GM03348 (cell line): ENCODE measurements at places on chromosomes 3 and 15.

DNA sequence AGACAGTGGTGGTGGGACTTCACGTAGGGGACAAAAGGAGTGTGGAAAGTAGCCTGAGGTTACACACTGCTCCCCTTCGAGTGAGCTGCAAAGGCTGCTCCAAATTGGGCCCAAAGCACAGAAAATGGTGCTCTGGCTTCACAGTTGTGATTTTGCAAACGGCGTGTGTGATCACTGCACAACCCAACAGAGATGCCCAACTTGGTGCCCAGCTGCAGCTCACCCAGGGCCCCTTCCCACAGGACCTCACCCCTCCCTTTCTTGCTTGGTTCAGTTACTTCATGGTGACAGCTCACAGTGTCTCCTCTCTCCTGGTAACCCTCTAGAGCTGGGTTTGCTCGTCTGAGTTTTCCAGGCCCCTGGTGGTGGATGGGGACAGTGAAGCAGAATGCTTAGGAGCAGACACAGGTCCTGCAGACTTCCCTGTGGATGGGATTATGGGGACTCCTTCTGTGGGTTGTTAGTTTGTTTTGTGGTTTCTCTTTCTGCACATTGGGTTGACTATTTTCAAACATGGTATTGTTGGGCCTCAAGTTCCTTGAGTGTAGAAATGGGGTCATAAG, 98.3 kb downstream of the TOP2B start:
- DNase-seq: no peak

GRCh38 chr3:42129014-42129953, 38.1 kb downstream of the TRAK1 start:
- no peak for DNase-seq

GRCh38 chr3:155233213-155233612, 60.3 kb downstream of the STRIT1 start:
- peak; percentile 24 for DNase-seq

- DNase-seq: no peak
Observed at GRCh38 chr15:74272812-74273211, 36.7 kb downstream of the CCDC33 start.

GRCh38 chr15:79406210-79406609, 25.9 kb upstream of the MINAR1 start:
- no peak for DNase-seq

DNA sequence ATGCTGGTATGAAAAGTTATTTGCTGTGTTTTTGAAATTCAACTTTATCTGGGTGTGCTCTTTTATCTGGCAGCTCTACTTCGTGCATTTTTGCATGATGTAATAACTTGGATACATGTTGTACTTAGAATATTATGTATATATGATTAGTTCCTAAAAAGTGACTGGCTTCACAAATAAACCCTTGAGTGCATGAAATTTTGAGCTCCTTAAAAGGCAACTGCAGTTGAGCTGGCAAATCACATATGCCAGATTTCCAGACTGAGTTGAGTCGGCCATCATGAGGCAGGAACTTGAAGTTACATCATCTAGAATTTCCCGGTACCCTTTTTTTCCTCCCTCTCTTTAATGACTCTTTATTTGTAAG, 162.5 kb downstream of the FNDC3B start:
- peak; percentile 54 for DNase-seq

DNA sequence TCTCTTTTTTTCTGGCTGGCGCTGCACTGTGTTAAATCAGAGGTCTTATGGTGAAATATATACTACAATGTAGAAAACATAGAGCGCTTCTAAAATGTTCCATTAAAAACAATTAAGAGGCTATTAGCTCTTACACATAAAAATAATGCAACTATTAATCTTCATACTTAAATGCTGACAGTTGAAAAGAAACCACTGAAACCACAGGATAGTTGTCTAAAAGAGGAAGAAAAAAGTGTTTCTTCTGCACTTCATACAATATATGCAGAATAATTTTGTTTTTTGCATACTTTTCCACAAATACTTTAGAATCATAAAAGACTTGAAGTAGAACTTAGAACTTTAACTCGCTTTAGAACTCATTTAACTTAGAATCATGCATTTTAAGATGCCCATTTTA, 170.5 kb downstream of the PYDC2 start:
- DNase-seq: no peak

DNA sequence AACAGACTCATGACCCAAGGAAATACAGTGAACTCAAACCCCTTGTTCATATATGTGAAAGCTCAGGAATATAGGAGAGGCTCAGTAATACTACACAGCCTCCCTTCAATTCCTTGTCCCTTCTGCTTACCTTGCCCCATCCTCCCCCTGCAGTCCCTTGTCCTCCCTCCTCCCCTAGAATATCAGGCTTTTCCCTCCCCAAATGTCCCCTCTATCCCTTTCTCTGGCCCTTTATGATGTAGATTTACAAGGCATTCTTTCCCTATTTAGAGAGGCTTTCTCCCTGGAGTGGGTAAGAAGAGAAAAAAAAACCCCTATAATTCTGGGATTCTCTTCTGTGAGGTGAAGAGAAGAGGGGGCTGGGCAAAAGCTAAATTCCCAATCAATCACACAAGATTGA, 64.9 kb upstream of the KBTBD8 start:
- no peak for DNase-seq

- DNase-seq: no peak
Observed at GRCh38 chr3:143693506-143693905, 154.8 kb downstream of the SLC9A9 start.

DNA sequence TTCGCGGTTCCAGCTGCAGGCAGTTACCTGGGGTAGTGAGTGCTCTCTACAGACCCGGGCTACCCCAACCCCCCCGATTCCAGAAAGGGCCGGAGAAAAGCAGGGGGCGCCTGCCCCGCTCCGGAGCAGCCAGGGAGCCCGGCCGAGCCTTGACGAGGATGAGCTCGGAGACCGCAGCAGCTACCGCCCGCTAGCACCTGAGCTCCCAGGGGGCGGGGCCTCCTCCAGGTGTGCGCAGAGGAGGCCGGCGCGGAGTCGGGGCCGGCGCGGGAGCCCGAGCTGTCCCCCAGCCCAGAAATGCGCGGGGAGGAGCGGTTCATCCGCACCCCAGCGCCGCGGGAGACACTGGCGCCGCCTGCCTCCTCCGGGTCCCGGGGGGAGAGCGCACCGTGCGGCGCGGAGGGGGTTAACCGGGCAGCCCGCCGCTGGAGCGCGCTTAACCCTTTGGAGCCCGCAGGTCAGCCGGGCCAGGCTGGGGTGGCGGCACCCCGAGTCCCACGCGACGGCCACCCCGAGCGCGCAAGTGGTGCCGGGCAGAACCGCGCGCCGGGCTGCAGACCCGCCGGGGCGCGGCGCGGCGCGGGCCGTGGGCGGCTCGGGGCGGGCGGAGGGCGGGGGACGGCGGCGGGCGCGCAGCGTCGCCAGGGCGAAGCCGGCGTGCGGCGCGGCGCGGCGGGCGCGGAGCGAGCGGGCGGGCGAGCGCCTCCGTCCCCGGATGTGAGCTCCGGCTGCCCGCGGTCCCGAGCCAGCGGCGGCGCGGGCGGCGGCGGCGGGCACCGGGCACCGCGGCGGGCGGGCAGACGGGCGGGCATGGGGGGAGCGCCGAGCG, at the start of gene CACNA1D:
Gene CACNA1D, plus strand, starts transcription at position 649 of the 829 bp plus-strand sequence. CDS start 556 bp downstream, outside the sequence.
- DNase-seq: peak; percentile 62

GRCh38 chr3:196947136-196947859, 5.0 kb upstream of the NCBP2 start:
- peak; percentile 18 for DNase-seq

- DNase-seq: no peak
Observed at GRCh38 chr3:152395764-152396163, 127.0 kb downstream of the MBNL1 start.

DNA sequence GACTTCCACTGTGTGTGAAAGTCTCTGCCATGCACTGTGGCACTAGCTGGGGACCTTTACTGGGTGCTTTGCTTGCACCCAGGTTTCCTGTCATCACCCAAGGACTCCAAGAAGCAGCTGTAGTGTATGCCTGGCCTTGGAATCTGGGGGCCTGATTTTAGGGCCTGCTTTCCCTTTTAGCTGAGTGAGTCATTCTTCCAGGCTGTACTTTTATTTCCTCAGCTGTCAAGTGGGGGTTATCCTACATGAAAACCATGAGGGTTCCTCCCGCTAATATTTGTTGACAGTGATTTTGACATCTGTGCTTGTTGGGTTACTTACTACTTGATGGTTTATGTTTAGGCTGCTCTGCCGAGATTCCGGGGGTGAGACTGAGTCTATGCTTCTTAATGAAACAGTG, 18.5 kb downstream of the GORASP1 start:
- DNase-seq: no peak

- no peak for DNase-seq
Observed at GRCh38 chr3:127555108-127555507, 35.4 kb downstream of the TPRA1 start.

DNA sequence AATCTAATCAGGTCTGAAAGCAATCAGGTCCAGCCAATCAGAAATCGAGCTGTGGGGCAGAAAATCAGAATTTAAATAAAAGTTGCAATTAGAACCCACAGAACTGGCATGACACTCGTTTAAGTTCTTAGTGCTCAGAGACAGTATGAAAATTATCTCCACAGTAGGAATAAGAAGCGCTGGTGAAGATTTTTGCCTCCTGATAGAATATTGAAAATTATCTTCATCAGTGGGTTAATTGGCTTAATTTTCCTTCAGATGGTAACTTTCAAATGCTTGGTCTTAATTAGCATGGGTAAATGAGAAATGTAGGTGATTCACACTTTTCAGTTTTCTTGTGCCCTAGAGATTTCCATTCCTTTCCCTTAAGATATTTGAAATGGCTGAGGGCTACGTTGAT, 109.1 kb upstream of the MDFIC2 start:
- no peak for DNase-seq

DNA sequence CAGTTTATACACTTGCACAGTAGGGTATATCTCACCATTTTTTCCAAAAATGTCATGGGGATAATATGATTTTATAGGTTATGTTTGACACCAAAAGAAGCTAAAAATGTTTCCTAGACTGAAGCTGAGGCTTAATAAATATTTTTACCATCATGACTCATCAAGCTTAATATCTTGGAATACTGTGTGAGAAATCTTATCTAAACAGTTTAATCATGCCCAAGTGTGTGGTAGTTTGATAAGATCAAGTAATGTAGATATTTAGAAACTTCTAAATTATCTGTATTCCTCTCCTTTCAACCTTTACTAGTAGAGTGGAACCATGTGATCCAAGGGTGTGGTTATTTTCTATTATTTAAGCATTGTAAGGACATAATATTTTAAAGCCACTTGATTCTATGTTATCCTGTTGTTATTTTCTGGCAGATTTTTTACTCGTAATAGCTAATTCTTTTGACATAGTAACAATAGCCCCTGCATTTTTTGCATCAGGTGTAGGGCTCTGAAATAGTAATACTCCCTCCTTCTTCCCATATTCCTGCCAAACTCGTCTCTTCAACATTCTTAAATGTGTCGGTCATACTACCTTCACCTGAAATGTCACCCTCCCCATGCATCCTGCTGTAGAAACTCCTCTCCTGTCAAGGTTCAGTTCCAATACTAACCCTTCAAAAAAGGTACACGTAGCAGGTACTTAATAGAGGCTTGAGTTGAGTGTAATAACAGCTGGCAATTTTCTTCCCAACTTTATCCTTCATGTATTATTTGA, 729.6 kb downstream of the NLGN1 start:
- DNase-seq: no peak

DNA sequence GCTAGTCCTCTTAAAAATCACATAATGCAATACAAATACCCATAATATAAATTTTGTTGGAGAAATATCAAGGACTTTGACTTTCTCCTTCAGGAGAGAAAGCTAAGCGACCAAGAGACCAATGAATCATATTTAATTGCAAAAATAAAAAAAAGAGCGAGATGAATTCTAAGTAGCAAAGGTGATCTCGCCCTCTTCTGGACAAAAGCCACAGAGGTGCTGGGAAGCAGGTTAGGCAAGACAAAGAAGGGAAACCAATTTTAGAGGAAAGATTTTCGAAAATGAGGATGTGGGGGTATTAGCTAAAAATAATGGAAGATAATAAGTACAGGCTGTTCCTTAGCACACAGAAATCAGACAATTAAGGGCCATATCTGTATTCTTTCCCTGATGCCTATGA, 111.4 kb upstream of the PLAAT1 start:
- DNase-seq: no peak

DNA sequence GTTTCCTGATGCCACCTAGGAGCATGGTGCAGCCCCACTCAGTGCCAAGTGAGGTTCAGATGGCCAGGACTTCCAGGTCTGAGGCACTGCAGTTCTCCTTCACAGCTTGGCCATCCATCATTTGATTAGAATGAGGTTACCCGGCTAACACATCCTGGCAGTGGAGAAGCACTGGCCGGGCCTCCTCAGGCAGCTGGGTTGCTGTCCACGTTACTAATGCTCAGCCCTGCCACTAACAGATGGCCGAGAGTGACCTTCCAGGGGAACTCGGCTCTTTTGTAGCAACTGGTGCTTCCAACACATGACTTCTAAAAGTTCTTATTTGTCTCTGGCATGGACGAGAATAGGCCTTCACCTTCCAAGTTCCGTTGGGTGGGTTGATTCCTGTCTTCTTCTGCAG, 204.6 kb upstream of the CFAP20DC start:
- DNase-seq: no peak

- no peak for DNase-seq
Observed at GRCh38 chr3:181555681-181556080, 156.0 kb upstream of the SOX2 start.

DNA sequence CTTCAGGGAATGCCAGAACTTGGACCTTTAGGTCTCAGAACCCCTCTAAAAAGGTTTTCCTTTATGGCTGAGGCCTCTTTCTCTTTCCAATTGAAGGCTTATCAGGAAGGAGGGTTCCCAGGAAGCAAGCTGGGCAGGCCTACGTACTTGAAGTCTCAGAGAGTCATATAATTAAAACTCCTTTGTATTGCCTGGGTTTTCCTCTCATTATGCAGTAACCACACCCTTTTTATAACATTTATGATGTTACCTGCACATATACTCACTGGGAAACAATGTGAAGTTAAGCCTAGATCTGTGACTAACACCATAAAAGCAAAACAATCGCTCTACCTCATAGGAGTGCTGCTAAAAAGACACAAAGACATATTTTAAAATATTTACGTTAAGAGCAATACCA, 27.3 kb downstream of the SERP1 start:
- DNase-seq: no peak

GRCh38 chr3:123357275-123357674, 91.6 kb downstream of the ADCY5 start:
- no peak for DNase-seq

GRCh38 chr3:71050538-71051258, 532.8 kb downstream of the FOXP1 start:
- DNase-seq: no peak

DNA sequence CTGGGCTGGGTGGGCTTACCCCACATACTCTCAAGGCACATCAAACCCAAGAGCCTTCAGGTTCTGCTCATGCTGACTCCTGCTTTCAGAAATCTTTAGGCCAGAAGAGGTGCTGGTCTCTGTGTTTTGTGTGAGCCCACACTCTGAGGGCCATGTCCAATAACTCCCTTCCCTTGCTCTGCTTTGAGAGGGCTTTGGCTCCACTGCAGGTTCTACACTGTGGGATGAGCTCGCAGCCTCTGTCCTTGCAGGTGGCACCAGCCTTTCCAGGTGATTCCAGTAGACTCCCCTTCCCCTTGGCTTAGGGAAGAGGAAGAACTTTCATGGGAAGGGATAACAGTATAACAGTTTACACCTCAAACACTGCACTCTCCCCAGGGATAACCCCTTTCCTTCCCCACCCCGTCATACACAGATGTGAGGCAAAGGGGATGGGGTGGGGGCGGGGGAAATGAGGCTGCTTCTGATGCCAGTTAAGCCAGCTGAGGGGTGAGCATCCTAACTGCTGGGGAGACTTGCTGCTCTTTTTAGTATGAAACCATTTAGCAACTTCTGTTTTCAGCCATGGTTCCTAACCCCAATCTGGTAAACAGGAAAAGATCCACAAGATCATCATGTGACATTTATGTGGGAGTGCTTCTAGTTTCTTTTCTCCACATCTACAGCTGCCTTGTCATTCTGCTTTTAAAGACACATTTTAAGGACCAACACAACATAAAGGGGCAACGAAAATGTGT, 262.4 kb downstream of the SLC9A9 start:
- DNase-seq: no peak
